ENCODE measurements at places on chromosomes 2 and 18.

GRCh38 chr2:136179602-136179975, 61.6 kb upstream of the CXCR4 start:
- DNase-seq = no peak

DNA sequence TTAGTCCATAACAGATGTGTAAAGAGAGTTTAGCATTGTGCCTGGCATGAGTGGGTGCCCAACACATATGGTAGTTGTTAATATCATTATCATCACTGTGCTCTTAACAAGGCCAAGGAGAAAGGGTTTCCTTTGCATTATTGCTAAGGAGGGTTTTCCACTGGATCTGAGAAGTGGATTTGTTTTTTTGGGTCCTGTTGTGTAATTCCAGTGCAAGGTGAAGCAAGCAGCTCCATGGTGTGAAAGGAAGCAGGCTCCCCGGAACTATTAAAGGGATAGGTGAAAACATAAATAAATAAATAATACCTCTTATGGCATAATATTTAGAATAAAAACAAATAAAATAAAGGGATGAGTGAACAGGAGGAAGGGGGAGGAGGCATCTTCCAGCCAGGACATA, 65.3 kb downstream of the MTCL1 start:
- no peak for DNase-seq

DNA sequence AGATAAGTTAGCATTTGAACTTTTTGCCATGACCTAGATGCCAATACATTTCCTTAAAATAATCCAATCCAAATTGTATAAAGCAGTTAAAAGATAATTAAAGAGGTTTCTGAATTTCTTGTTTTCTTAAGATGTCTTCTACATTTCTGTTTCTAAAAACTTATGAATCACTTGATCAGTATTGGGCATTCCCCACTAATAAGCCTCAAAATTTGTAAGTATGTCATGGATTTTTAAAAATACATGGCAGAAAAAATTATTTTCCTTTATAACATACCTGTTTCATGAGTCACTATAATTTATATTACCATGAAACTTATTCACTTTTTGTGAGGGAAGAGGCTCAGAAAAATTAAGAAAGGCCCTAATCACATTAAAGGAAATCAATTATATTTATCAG, 90.3 kb upstream of the TFPI start:
- no peak for DNase-seq

GRCh38 chr2:101630224-101630949, 67.1 kb upstream of the MAP4K4 start:
- no peak for DNase-seq

DNA sequence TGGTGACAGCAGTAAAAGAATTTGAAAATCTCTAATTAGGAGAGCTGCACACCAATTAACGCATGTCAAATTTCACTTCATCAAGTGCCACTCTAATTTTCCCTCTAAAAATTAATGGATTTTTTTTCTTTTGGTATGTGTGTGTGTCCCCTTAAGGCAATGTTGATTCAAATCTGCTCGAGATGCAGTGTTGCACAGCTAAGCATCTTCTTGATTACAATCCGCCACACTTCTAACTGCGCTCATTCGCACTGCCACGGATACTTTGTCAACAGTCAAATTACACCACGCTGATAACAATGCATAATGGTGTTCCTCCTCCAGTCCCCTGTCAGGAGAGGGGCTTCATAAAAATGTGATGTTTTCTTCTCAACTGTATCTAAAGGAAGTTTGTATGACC, 261.4 kb downstream of the MEIS1 start:
- DNase-seq = no peak

GRCh38 chr2:25079050-25079635, 37.3 kb downstream of the EFR3B start:
- DNase-seq = no peak

GRCh38 chr2:23772056-23772455, 154.9 kb downstream of the ATAD2B start:
- DNase-seq = no peak

All from fibroblast of mammary gland (primary cell).